Germinal center (tissue), 1 donor: ENCODE measurements at places on chromosomes 4 and X.
A peak's percentile ranks its signal among the peaks of the same experiment; 100 is the strongest.

GRCh38 chr4:87251106-87251505 is 30.7 kb upstream of the KLHL8 start:
- no peak for DNase-seq

GRCh38 chrX:107440187-107440586 is 9.3 kb upstream of the FRMPD3 start:
- DNase-seq: peak; percentile 20

GRCh38 chrX:88604433-88605221 is 142.4 kb upstream of the CPXCR1 start:
- DNase-seq: no peak

DNA sequence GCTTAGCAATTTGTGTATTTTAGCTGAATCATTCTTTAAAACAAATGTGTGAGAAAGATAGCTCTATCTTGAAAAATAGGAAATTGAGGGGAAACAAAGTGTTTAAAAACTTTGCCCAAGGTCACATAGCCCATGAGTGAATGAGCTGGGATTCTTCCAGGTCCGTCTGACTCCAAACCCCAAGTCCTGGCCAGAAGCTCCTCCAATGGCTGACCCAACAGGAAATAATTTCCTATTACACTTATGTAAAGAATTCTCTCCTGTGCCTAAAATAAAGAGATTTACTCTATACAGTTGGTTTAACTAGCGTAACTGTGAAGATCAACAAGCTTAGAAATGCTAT is 287.6 kb downstream of the ARHGAP24 start:
- no peak for DNase-seq

DNA sequence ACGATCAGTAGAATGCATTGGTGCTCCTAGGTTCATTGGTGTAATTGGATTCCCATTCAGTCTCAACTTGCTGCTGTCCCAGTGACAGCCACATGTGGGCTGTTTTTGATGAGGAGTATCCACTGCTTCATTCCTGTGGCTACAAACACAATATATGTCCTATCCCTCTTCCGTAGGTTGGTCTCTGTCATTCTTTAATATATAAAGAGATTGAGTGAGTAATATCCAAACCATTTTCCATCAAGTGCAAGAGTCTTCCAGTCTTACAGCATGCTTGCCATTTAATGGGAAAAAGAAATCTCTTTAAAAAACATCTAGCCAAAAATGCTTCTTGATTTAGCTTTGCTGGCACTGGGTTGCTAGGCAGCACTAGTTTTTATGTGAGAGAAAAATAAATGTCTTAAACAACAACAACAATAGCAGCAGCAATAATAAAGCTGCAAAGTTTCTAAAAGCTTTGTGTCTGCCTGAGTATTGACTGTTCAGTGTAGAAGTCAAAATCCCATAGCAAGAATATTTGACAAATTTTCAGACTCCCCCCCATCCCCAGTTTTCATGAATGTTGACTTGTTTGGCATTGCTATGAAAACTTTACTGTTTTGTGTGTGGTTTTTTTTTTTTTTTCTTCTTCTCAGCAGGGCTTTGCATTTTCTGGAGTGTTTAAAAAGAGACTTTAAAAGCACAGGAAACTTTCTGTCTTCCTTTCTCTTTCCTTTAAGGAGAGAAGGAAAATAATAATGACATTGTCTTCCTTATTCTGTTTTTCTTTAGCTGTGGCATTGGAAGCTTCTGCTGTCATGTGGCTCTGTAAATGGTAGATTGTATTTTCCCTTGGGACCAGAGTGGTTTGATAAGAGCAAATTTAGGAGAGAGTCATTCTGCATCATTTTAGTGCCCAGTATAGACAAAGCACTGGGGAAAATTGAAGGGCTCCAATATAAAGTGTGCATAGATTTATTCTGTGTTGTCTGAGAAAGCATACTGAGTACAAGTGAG is 244.3 kb downstream of the ARHGAP10 start:
- no peak for DNase-seq

DNA sequence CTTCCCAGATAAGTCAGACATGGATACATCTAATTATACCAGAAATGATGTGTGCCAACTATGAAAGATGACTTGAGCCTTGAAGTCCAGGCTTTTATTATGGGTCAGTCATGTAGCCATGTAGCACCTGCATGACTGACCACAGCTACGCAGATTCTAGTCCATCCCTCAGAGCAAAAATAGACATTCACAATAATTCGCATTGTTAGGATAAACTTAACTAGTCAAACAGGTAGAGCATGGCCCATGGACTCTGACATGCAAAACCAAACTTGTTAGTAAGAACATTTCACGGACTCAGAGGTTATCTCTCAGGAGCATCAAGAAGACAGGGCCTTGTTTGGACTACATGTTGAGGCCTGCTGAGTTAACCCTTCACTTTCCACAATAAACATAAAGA is 132.6 kb downstream of the PWWP3B start:
- DNase-seq: no peak

- DNase-seq: no peak
Measured at GRCh38 chrX:7192871-7193270, 44.9 kb upstream of the PUDP start.

GRCh38 chr4:24780936-24781495 is 14.4 kb upstream of the SOD3 start:
- DNase-seq: no peak

- DNase-seq: no peak
Measured at GRCh38 chr4:111064342-111064993, 441.6 kb upstream of the PITX2 start.

GRCh38 chr4:8848507-8849265 is 23.0 kb downstream of the HMX1 start:
- DNase-seq: no peak

DNA sequence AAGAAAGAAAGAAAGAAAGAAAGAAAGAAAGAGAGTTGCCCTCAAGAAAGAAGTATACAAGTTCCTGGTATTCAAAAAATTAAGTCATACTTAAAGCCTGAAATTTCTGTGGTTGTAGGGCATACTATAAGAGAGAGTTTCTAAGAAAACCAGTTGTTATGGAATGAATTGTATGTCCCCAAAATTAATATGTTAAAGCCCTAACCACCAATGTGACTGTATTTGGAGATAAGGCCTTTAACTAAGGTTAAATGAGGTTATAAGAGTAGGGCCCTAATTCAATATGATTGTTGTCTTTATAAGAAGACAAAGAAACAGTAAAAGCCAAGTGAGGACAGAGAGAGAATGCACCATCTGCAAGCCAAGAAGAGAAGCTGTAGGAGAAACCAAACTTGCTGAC is 521.1 kb downstream of the CCSER1 start:
- no peak for DNase-seq

DNA sequence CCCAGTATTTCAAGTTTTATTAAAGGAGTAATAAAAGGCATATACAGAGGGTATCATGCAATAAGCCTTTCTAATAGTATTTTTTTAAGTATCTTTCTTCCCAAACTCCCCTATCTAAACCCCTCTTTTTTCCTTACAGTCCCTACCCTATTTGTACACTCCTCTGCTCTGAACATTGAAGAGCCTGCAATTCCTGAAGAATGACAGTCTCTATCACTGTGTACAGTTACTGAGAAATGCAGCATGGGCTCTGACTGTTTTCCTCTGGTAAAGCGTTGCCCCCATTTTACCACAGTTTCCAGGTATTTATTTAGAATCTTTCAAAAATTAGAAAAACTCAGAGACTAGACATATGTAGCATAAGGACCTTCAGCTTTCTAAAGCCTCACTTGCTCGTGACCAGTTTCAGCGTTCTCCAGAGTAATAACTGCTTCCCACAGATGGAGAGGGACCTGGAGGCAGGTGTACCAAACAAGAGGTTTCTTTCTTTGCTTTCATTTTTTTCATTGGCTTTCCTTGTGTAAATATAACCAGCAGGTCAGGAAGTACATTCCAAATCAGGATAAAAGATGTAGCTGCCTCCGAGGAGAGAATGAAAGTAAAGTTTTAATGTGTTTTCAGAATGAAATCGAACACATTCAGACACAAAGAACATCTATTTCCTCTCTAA is 230.8 kb downstream of the CFAP299 start:
- no peak for DNase-seq

GRCh38 chr4:178255172-178255571 is 812.9 kb upstream of the AGA start:
- no peak for DNase-seq

DNA sequence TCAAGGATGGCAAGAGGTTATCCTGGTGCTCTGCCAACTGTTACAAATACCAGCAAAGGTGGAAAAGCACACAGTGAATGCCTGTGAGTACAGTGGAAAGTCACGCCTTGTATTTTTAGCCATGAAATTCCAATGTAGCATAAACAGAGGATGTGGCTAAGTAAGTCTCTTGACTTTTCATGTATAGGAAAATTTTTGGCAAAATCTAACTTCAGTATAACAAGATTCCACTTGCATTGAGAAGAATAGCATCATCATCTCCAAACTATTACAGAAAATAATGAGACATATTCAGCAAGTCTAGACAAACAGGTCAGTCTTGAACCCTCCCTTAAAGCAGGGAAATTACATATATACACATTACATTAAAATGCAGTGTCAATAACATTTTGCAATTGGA is 7.9 kb downstream of the SLC10A6 start:
- DNase-seq: no peak

DNA sequence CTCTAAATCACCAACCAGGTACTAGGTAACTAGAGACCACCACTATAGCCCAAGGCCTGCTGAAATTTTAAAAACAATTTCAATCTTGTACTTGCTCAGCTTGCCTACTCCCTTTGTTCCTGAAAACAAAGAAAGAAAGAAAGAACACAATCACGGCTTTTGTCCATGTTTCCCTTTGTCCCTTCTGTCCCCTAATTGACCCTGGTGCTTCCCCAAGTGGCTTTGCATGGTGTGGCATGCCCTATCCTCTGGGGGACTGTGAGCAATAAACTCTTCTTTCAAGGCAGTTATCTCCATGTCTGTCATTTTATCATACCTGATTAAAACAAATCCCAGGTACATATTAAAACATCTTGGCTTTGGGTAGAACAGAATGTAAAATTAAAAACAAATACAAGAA is 94.8 kb downstream of the ARSJ start:
- DNase-seq: no peak
